ENCODE measurements at places on chromosomes 5 and 9.

DNA sequence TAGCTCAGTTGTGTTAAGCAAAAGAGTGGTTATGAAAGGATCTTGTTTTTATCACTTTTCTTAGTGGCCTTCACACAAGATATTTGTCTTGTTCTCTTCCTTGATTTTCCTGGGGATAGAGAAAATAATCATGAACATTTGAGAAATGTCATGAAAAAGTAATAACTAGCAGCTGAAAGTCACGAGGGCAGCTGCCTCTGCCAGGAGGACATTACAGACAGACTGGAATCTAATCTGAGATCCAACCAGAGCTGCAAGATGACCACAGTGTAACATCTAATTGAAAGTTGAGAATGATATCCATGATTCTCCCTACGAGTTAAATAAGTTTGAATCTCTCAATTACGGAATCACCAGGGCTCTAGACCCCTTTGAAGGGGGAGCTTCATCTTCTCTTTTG is 274.9 kb downstream of the ARHGAP26 start:
- no peak for DNase-seq

DNA sequence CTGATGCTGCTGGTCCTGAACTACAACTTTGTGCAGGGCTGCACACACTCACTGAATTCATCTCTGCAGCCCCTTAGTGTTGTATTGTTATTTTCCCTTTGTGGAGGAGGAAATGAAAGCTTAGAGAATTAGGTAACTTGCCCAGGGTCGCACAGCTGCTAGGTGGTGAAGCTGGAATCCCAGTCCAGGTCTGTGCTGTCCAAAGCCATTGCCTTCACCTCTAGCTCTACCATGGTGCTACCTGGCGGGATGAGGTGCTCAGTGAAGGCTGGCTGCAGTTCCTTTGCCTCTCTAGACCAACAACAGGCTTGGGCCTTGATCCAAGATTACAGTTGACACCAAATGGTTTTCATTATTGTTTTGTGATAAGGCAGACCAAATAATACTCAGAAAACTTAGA is 177.8 kb upstream of the PITX1 start:
- DNase-seq, result no peak

GRCh38 chr9:70506159-70506558 is 91.7 kb upstream of the KLF9 start:
- no peak for DNase-seq

DNA sequence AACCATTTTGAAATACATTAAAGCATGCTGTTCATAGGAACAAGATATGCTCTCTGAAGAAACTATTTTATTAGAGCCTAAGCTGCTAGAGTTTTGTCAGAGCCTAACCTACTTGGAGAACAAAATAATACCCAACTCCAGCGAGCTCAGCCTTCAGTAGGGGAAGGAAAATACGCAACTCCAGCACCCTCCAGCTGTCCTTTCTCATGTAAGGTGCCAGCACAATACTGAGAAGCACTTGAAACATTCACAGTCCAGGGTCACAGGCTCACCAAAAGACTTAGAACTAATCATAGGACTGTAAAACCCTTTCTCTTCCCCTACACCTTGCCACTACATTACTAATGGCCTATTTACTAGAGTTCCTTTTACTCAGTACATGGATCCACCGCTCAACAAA is 18.9 kb downstream of the DPYSL3 start:
- DNase-seq, result no peak

GRCh38 chr5:7849681-7850394 is 1.1 kb downstream of the CFAP90 start:
- peak; percentile 22 for DNase-seq

- no peak for DNase-seq
These were observed 207.2 kb downstream of the ENC1 start for GRCh38 chr5:74433255-74433895.

GRCh38 chr5:6728011-6728794 is 15.0 kb downstream of the TENT4A start:
- no peak for DNase-seq

GRCh38 chr5:1708592-1709141 is 91.0 kb downstream of the MRPL36 start:
- DNase-seq, result no peak

DNA sequence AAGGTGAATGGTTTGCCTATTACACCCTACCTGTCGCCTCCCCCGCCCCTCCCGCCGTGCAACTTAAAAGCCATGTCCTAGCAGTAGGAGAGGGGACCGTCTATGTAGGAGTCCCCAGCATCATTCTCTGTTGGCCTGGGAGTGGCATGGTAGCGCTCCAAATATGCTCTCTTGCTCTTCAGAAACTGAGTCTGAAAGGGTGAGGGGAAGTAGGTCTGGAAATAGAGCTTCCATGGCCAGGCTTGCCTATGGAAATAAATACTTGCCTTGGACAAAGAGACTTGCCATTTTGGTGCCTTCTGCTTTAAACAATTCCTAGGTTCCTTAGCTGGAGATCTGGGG is 1.4 kb downstream of the RGS7BP start:
- DNase-seq, result no peak

DNA sequence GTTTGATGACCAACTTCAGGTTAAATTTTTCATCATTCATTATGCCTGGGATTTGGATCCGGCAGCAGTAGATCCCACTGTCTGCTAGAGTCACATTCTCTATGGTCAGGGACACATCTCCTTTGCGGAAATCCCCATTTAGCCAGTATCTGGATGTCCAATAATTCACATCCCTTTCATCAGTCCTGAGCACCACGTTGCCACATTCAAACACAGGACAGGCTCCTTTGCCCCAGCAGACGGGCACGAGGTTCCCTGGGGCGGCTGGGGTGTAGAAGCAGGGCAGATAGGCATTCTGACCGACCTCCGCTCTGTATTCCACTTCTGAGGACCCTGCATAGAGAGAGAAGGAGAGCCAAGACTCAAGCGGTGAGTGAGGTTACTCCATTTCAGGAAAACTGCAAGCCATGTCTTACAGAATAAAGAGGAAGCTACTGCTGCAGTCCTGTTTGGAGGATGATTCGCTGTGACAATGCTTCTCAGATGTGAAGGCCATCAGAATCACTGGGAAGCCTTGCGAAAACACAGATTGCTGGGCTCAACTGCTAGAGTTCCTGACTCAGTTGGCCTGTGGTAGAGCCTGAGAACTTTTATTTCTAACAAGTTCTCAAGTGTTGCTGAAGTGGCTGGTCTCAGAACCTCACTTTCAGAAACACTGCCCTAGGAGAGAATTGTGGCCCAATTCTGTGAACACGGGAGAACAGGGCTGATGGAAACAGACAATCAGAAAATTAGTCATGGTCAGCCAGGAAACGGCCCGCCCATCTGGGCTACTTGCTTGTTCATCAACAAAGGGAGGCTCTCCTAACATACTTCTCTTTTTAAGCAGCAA is 2.0 kb downstream of the HAVCR2 start:
- no peak for DNase-seq

GRCh38 chr5:108122702-108123101 is 259.2 kb downstream of the FBXL17 start:
- DNase-seq, result no peak

DNA sequence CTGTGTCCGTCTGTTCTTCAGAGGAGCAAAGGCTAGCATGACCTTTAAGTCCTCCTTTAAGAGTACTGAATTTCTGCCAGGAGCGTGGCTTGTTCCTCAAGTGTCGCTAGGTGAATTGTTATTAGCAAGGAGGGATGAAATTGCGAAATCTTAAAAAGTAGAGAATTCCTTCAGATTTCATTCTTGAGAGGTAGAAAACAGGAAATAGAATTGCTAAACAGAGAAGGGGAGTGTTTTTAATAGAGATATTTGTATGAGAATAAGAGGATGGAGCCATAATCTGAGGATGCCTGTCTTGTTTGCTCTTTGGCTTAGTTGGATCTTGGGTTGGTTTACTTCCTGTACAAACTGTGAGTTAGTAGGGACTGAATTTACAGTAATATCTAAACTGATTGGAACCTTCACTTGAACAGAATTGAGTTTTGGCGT is 39.2 kb downstream of the EXOSC2 start:
- DNase-seq, result no peak

DNA sequence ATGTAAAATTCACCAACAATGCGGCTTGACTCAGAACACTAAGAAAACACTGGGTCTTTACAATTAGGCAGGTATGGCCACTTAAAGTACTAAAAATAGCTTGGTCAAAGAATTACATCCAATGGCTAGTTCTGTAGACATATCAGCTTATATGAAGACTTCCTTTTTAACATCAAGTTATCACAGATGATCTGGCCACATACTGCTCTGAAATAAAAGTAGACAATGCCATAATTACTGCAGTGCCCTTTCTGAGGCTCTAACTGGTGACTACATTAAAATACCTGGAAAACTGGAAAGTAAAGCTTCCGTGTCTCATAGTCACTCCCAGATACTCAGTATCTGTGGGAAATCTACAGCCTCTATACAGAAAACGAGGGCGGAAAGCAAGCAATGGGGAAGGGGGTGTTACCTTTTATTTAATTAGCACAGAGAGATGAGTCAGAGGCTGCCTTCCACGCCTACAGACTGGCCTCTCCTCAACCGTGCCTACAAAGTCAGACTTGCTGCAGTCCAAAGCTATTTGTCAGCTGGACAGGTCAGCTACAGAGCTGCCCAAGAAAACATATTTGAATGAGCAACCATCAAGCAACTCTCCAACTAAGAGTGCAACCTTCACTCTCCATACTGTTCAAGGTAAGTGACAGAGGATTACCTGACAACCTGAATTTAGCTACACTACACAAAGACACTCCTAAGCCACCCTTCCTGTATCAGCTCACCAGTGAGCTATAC is 8.7 kb downstream of the SERINC5 start:
- no peak for DNase-seq

Data from posterior cingulate gyrus (tissue), 11 donors.